Naive thymus-derived CD4-positive, alpha-beta T cell (primary cell): ENCODE measurements at places on chromosomes 2 and 18.

DNA sequence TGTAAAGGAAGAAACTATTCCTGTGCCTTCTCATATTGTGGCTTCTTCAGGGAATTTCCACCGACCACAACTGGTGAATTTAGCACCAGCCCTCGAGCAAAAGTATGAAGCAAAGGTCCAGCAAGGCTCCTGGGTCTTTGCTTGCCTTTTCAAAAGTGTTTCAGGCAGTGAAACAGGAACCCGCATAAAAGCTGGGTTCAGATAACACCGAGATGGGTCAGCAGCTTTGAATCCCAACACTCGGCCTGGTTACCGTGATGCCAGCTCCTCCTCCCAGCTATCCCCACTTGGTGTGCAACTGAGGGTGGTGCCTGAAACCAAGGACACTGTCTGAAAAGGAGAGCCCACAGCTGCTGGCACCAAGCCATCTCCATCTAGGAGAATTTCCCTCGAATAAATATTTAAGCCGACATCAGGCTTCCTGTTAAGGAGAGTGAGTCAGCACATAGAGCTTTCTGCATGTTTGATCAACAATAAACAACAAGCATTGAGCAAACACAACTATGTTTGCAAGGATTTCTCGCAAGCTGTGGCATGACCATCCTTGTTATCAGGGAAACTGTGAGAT lies 69.5 kb downstream of the ANTXR1 start:
- DNase-seq, result no peak

GRCh38 chr2:68448671-68449653 lies 18.1 kb downstream of the FBXO48 start:
- DNase-seq, result peak; percentile 57

- no peak for DNase-seq
Measured at GRCh38 chr2:34159901-34160300, 560.8 kb upstream of the FAM98A start.

GRCh38 chr2:145094370-145094769 lies 574.5 kb upstream of the ZEB2 start:
- no peak for DNase-seq

GRCh38 chr2:229162015-229162414 lies 109.1 kb downstream of the PID1 start:
- no peak for DNase-seq
